NT2/D1 (cell line): ENCODE measurements at places on chromosomes 11 and 22.

DNA sequence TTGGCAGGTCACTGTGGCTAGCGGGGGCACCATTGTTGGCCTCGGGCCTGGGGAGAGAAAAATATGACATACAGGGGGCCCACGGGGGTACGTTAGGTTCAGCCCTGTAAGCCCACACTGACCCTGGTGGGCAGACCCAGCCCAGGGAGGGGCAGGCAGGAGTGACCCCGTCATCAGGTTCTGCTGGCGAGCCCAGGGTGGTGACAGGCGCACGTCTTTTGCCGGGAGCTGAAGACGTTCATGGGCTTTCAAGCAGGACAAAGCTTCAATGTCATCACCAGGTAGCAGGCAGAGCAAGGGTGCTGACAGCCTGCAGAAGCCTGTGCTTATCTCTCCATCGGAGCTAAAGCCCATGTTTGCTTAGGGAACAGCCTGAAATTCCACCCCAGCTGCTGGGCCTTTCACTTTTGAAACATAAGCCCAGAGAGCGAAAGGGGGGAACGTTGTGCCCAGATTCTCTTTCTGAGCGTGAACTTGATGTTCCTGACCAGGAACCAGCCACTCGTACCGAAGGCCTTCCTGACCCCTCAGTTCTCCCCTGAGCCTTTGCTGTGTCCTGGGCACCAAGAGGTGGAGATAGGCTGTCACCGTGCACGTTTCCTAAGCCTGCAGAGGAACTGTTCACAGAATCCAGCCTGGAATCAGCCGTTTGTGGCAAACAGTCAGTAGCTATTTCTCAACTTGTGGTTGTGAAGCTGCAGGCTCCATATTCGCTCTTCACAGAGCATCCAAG, 74.0 kb upstream of the ATXN10 start:
- no peak for DNase-seq

- peak; percentile 57 for DNase-seq
These were observed 365.7 kb upstream of the CADM1 start for GRCh38 chr11:115869780-115870431.

DNA sequence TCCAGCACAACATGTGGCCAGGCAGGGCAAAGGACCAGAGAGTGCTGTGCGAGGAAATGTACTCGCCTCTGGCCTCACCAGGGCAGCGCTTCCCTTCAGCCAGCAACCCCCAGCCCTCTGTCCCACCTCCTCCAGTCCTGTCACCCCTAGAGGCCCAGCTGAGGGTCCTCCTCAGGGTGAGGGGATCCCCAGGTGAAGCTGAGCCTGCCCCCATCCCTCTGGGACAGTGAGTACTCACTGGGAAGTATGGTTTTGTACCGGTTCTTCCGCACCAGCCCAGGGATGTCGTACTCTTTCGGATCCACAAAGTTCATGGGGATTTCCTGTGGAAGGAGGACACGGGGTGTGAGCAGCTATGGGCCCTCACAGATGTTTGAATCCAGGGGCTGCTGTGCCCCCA, 11.7 kb upstream of the IGSF22 start:
- no peak for DNase-seq

GRCh38 chr11:97880209-97880608, 1140.5 kb upstream of the CNTN5 start:
- no peak for DNase-seq

- no peak for DNase-seq
These were observed 677 bp downstream of the DYNC2H1 start for GRCh38 chr11:103109818-103110388.

GRCh38 chr11:123800036-123800435, 6.1 kb downstream of the OR6M1 start:
- no peak for DNase-seq

GRCh38 chr22:19960491-19961200, 19.0 kb upstream of the TXNRD2 start:
- DNase-seq: no peak

DNA sequence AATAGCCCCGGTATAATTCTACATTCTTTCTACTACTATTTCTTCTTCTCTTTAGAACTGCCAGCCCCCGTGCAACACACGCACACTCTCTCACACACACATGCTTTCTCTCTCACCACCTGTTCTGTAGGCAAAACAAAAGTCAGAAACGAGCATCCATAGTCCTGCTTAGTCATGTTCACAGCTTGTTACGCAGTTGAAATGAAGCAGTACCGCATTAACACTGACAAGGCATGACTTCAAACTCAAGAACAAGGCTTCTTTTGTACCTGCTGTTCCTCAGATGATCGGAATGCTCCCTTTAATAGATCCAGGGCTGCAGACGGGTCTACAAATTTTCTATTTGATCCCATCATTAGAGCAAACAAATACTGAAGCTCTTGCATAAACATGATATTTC, 42.2 kb downstream of the USP28 start:
- DNase-seq: no peak
